ENCODE measurements at places on chromosomes 4 and X.
A peak's percentile ranks its signal among the peaks of the same experiment; 100 is the strongest.

GRCh38 chrX:10922159-10922558, 189.0 kb upstream of the HCCS start:
- no peak for DNase-seq

GRCh38 chr4:37896206-37896860, 5.4 kb downstream of the TBC1D1 start:
- DNase-seq: no peak

DNA sequence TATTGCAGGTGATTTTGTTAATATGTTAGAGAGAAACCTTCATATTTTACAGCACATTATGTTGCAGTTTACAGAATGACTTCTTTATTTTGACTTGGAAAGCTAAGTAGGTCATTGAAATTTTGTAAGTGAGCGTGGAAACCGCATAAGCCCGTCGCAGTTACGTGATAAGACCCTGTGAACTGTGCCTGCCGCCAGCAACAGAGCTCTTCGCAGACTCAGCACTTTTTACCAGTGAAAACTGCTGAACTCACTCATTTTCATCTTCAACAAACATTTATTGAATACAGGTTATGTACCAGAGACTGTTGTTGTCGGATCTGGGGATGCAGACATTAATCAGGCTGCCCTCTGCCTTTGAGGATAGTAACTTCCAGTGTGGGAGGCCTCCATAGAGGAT, 355.7 kb downstream of the HS3ST1 start:
- no peak for DNase-seq

GRCh38 chr4:168585168-168586091, 88.6 kb downstream of the PALLD start:
- DNase-seq: peak; percentile 68

- DNase-seq: no peak
Observed at GRCh38 chrX:9957743-9958142, 9.4 kb upstream of the CLDN34 start.

DNA sequence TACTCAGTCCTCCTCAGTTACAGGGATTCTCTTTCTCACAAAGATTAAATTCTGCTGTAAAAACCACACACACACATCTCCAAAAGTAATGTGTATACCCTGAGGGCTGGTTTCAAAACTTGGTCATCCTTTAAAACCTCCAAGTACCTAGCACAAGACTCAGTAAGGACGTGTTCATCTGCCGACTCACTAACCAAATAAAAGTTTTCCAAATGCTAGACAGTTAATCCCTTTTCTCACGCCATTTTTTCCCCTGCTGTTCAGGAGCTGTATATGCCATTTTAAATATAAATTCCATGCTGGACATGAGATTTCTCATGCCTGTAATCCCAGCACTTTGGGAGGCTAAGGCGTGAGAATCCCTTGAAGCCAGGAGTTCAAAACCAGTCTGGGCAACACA, 3.9 kb upstream of the SAT1 start:
- no peak for DNase-seq

- no peak for DNase-seq
Observed at GRCh38 chr4:158384414-158384813, 137.3 kb upstream of the RXFP1 start.

- no peak for DNase-seq
Observed at GRCh38 chr4:168622600-168622999, 125.7 kb downstream of the PALLD start.
